D341Med (cell line): ENCODE measurements at places on chromosomes 1 and 21.

DNA sequence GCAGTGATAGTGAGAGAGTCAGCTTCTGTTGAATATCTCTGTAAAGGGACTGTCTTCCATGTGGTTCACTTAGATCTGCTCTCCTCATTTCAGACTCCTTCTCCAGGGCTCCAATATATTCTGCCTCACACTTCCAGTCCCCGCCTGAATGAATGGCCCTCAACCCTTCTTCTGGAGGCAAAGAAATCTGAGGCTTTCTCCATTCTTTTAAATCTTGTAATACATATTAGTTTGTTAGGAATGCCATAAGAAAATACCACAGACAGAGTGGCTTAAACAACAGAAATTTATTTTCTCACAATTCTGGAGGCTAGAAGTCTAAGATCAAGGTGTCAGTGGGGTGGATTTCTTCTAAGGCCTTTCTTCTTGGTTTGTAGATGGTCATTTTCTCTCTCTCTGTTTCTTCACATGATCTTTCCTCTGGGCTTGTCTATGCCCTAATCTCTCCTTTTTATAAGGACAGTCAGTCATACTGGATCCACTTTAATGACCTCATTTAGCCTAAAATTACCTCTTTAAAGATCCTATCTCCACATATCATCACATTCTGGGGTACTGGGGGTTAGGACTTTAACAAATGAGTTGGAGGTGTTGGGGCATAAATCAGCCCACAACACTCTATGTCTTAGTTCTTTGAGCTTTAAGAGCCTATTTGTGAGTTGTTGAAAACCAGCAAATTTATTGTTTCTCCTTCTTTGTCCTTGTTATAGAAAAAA is 128.5 kb upstream of the KCNK2 start:
- DNase-seq: no peak

- DNase-seq: peak; percentile 22
Observed at GRCh38 chr1:205563927-205564441, 59.5 kb downstream of the CDK18 start.

DNA sequence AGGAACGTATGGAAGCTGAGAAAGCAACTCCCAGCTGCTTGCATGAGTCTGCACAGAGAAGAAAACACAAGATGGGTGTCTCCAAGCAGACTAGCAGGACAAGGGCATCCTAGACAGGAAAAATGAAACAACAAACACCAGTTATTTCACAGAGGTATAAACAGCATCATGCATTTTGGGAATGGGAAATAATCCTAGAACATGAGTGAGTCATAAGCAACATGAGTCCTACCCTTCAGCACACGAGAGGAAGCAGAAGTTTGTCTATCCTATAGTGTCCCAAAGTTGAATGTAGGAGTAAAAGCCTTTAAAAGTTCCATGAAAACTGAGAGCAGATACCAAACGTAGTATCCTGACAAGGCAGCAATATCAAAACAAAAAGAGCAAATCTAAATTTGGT is 11.3 kb upstream of the FRRS1 start:
- DNase-seq: no peak

DNA sequence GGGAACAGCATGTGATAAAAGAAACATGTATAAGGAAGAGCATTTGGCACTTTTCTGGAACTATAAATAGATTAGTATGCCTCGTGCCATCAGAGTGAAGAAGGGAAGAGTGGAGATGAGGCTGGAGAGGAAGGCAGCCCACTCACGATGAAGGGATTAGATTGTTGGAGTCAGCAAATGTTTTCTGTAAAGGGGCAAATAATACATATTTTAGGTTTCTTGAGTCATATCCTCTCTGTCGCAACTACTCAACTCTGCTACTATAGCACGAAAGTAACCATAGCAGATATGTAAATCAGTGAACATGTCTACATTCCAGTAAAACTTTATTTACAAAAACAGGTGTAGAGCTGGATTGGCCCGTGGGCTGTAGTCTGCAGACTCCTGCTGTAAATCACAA is 147.8 kb downstream of the TENT5C start:
- no peak for DNase-seq

DNA sequence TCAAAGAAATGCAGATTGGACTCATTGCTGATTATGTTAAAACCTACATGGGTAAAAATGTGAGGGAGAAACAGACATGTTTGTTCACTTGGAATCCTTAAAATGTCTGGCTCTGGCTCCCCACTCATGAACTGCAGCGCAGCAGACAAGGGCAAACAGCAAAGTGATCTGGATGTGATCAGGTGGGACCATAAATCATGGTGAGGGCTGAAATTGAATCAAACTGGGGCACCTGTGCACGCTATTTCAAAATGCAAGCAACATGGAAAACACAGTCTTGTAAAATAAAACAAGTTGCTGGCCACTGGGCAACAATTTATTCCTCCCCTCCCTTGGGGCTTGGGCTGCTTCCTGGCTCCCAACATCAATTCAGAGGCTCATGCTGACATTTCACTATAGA is 373.4 kb downstream of the SEC16B start:
- DNase-seq: no peak

DNA sequence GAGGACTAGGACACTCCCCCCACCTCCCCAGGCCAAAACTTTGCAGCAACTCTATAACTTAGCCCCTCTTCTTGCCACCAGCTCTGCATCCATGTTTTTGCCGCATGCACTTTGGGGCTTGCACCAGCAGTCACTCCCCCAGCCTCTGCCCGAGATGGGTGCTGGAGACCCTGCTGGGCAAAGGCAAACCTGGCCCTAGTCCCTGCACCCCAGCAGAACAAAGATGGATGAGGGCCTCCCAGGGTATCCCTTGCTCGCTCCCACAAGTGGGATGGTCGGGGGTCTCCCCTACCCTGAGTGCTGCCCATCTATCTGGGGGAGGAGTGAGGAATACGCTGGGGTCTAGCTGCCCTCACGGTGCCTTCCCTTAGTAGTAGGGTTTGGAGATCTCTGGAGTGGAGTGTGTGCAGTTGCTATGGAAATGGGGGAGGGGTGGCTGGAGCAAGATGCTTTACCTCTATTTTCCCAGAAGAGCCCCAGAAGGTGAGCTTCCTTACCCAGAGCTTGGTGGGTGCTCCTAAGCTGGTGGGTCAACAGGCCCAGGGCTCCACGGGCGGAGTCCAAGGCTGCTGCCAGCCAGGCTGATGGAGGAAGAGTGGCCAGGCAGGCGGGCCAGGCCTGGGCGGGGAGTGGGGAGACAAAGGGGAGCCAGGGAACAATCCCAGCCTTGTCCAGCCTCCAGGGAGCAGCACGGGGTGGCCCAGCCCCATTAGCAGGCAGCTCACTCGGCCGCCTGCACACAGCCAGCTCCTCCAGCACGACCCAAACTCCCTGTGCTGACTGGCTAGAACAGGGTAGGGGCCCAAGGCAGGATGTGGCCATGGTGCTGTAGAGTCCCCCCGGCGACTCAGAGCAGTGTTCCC is at the start of gene PAQR6:
Gene PAQR6, minus strand, starts transcription at position 597 of the 863 bp plus-strand sequence. CDS start 1,325 bp downstream, outside the sequence.
- DNase-seq: peak; percentile 59

- no peak for DNase-seq
Observed at GRCh38 chr1:15730936-15731335, 5.1 kb upstream of the SLC25A34 start.

GRCh38 chr1:6870086-6870485 is 84.8 kb downstream of the CAMTA1 start:
- no peak for DNase-seq

- DNase-seq: no peak
Observed at GRCh38 chr1:1540090-1540817, at the start of gene TMEM240. TMEM240 (minus strand) TSS chr1:1540624; CDS start chr1:1540346, 278 bp downstream.

- DNase-seq: peak; percentile 78
Observed at GRCh38 chr1:218164930-218165700, 120.0 kb upstream of the RRP15 start.

- DNase-seq: peak; percentile 30
Observed at GRCh38 chr1:15876357-15877055, 29.0 kb downstream of the SPEN start.

DNA sequence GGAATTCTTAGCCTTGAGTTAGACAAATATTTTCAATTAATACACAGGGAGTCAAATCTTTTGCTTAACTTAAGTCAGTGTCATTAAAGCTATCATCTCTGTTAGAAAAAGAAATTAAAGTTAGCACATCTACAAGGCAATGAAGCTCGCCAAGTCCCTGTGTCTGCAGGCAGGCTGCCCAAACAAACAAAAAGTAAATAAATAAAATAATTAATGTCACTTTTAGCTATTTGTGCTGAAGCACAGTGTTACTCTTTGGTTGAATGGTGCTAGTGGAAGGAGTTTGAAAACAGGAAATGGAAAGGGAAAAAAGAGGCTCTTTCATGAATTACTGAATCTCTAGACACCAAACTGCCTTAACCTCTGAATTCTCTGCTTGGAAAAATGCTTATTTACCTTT is 37.1 kb upstream of the COL11A1 start:
- no peak for DNase-seq

GRCh38 chr1:66947267-66947666 is 22.5 kb downstream of the MIER1 start:
- no peak for DNase-seq

- DNase-seq: no peak
Observed at GRCh38 chr1:180791806-180792205, 120.9 kb upstream of the KIAA1614 start.

DNA sequence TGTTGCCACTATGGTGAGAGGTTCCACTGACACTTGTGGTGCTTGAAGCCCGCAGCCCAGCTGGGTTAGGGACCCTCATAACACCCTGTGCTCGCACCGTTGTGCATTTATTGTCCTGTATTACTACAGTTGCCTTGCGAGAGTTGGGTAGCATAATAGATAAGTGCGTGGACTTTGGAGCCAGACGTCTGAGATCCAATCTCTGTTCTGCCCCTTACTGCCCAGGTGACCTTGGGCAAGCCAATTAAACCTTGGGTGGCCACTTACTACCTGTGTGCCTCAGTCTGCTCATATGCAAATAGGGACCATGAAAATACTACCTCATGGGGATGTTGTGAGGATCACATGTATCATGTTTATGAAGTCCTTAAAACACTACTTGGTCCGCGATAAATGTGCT is 13.3 kb downstream of the C8B start:
- no peak for DNase-seq

GRCh38 chr1:85579622-85580021 is 939 bp upstream of the CCN1 start:
- DNase-seq: no peak

GRCh38 chr1:155008015-155008941 is 5.7 kb downstream of the ZBTB7B start:
- no peak for DNase-seq

DNA sequence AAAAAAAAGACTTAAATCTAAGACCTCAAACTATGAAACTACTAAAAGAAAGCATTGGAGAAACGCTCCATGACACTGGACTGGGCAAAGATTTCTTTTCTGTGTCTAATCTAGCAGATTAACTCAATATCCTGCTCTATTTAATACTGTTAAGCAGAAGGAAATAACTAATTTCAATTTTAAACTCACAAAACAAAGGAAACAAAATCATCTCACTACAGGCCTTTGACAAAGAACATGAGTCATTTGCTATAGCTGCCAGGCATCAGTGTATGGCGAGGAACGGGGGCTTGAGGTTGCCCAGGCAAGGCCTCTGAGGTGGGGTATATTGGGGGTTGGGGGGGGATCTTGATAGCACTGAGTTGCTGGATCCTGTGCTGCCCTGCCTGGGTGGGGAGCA is 20.9 kb downstream of the SZT2 start:
- DNase-seq: no peak

- no peak for DNase-seq
Observed at GRCh38 chr1:104987210-104987609, 1237.5 kb downstream of the AMY1C start.

- no peak for DNase-seq
Observed at GRCh38 chr1:41397753-41398330, 36.6 kb downstream of the FOXO6 start.

- DNase-seq: no peak
Observed at GRCh38 chr1:93991271-93991670, 82.0 kb upstream of the GCLM start.

- no peak for DNase-seq
Observed at GRCh38 chr1:167128261-167129227, 34.7 kb downstream of the STYXL2 start.

GRCh38 chr21:42988236-42988965 is 14.0 kb downstream of the PKNOX1 start:
- DNase-seq: no peak
